ENCODE measurements at places on chromosomes 16 and 17.

DNA sequence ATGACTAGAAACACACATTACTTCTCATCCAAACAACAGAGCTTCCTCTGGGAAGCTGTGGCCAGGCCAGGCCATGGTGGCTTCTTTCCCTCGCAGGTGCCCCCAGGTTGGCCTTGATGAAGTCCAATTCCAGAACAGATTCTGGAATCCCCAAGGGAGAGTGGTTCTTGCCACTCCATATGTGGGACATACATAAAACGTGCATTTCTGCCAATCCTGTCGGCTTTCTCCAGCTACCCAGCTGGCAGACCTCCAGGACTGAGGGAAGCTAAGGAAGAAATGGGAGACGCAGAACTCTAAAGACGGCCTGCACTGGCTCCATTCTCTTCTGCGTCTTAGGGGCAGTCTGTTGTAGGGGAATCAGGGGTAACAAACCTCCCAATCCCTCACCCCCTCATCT is 219.2 kb upstream of the CDH5 start:
- no peak for DNase-seq

DNA sequence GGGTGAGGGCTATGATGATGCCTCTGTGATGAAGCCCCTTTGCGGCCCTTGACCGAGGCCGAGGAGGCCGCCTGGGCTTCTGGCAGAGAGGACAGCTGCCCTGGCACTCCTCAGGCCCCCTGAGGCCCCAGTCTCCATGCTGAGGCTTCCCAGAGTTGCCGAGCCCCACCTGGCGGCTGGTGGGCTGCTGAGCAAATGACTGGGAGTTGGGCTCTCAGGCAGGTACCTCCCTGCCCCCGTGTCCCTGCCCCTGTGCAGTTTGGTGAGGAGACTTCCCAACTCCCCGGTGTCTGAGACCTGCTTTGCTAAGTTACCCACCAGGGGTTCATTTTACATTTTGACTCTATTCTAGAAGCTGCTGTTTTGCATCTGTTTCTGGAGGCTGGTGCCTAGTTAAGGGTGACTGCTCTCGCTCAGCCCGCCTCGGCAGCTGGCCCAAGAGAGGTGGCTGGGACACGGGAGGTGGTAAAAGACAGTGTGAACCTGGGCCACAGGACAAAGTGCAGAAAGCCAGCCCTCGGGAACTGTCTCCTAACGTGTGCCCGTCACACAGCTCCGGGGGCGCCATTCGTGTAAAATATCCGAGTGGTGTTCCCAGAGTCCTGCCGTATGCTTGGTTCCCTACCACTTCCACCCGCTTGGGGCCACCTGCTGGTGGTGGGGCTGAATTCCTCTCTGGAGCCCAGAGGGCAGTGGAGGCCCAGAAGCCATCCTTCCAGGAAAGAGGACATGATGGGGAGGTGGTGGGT is 134.5 kb downstream of the RAB11FIP4 start:
- DNase-seq: no peak

- DNase-seq: no peak
Measured at GRCh38 chr16:22638393-22639206, 127.9 kb downstream of the NPIPB5 start.

DNA sequence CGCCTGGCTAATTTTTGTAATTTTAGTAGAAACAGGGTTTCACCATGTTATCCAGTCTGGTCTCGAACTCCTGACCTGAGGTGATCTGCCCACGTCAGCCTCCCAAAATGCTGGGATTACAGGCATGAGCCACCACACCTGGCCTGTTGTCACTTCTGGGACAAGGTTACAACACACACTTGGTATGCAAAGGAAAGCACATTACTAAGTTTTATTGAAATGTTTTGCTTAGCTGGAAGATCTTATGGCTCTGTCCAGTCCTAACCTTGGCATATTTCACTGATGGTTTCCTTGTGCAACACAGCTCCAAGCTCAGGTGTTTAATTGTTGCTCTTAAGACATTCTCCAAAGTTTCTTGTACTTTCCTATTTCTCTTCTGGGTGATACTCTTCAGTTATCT is 94.2 kb downstream of the CNTNAP4 start:
- no peak for DNase-seq

DNA sequence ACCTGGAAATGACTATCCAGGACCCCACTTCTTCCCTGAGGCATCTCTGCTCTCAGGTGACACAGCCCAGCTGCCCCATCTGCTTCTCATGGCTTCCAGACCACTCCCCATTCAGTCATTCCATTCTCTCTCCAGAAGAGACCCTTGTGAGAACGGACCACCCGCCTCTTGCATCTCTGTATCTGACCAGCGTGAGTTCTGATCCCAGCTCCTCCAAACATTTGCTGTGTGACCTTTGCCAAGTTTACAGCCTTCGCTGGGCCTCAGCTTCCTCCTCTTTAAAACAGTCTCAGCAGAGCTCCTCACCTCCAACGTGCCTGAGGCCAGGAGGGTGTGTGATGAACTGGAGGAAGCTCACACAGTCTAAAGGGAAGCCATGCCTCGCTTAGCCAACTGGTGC is 39.6 kb downstream of the C16orf82 start:
- no peak for DNase-seq

GRCh38 chr16:72785886-72786285 is 262.0 kb downstream of the ZFHX3 start:
- no peak for DNase-seq

DNA sequence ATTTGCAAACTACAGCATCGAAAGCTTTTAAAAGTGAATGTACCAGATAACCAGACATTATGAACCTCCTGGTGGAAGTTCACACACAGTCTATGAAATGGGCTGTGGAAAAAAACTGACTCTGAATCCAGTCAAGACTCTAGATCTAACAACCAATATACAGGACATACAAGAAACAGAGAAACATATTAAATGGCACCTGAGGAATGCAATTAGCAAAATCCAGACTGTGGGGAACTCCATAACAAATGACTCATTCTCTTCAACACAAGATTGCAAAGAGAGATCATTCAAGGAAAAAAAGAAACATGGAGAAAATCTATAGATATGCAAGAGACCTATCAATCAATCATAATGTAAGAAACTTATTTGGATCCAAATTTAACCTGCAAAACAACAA is 119.0 kb downstream of the MYO1D start:
- no peak for DNase-seq

GRCh38 chr16:83482545-83483162 is 325.1 kb upstream of the HSBP1 start:
- DNase-seq: no peak

GRCh38 chr16:499924-500323 is 27.6 kb upstream of the CAPN15 start:
- no peak for DNase-seq

GRCh38 chr17:80604009-80604669 is 59.5 kb downstream of the RPTOR start:
- DNase-seq: no peak

GRCh38 chr17:80212109-80212508 is 8.0 kb downstream of the SGSH start:
- DNase-seq: no peak

DNA sequence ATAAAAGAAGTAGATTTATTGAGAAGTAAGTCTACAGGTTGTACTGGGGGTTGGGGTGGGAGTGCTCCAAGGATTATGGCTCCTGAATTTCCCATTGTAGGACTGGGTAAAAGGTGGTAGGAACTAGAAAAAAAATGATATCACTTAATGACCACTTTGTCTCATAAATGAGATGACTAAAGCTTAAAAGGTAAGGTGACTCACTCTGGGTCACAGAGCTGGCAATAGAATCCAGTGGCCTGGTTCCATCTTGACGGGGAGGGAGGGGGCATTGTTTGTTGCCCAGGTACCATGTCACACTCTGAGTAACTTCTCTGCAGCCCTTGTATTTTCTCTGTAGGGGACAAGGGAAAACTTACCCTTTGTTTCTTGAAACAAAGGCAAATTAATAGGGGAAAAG is 126.1 kb downstream of the PITPNC1 start:
- no peak for DNase-seq

DNA sequence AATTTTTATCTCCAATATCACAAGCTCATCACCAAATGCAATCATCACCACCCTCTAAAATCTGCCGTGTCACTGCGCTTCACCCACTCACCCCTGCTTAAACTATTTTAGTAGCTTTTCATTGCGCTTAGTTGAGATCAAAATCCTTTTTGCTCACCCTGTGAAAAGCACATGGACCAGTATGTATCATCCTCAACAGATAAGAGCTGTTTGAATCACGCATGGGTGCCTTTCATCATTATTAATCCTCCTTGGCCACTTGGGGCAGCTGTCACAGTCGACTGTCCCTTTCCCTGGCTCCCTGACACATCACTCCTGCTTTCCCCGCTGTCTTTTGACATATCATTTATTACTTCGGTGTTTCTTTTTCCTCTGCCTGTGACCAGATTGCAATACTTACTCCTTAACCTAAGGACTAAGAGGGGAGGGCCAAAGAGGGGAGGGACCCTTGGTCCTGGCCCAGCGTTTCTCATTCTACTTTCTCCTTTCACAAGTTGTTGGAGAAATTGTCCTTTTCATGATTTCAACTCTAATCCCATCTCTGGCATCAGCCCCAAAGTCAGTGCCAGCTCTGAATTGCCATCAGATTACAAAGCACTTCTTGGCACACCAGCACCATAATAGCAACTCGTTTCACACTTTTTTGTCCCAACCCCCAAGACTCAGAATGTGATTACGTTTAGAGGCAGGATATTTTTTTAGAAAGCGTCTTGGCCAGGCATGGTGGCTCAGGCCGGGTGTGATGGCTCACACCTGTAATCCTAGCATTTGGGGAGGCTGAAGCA is 8.6 kb upstream of the KDM6B start:
- no peak for DNase-seq

DNA sequence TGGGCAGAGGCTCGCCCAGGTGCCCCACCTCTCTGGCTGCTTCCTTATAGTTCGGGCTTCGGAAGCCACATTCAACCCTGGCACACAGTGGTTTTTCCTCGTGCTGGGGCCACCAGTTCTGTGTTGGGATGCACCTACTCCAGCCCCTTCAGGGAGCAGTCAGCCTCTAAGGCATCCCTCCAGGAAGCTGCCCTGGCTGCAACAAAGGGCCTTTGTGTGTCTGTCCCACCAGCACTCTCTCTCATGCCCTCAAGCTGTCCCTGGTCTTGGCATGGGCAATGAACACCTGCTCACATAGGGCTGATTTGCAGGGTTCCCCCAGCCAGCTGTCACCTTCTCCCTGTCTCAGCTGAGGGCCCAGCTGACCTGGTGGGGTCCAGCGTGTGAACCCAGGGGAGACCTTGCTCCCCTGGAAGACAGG is 754 bp upstream of the NOXO1 start:
- DNase-seq: no peak

DNA sequence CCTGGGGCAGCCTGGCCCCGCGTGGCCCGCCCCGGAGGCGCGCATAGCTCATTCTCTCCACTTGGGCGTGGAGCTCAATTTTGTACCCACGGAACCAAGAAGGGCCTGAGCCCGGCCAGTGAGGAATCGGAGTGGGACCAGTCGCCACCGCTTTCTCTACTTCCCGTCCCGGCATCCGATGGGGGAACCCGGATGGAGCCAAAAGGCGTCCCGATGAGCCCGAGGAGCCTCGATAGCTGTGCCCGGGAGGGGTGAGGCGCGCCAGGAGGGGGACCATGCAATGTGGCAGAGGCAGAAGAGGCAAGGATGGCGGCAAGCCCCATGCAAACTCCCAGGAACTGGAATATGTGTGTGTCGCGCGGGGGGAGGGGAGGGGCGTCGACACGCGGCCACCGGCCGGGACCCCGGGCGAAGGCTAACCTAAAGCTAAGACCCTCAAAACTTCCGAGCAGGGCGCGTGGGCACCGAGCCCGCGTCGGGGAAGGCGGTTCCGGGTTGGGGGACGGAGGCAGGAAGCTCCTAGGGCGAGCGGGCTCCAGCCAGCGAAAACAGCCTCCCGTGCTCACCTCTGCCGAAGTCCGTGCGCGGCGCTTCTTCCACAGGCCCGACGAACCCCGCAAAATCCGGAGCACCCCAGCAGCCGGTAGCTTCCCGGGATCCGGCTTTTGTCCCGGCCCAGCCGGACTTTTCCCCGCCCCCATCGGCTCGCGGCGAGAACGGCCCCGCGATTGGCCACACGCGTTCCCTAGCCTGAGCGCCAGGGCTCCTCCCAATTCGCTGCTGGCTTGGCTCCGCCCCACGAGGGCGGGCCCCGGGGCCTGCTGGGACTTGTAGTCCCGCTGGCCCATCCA is at the start of gene ACLY:
ACLY (minus strand) TSS at position 638 of the 851 bp plus-strand sequence. CDS start 5,078 bp downstream, outside the sequence.
- DNase-seq: peak; percentile 37

GRCh38 chr17:72111336-72111923 is 9.4 kb upstream of the SOX9 start:
- DNase-seq: no peak

GRCh38 chr17:29665481-29665810 is 42.7 kb upstream of the CORO6 start:
- no peak for DNase-seq

GRCh38 chr17:10062691-10063385 is 135.6 kb downstream of the GAS7 start:
- no peak for DNase-seq

GRCh38 chr16:56303066-56303715 is 111.9 kb downstream of the GNAO1 start:
- DNase-seq: no peak
